Skeletal muscle cell (primary cell): ENCODE measurements at places on chromosomes 5 and 9.
A peak's percentile ranks its signal among the peaks of the same experiment; 100 is the strongest.

GRCh38 chr5:65366655-65367054 lies 115.1 kb downstream of the ADAMTS6 start:
- DNase-seq, result no peak

GRCh38 chr5:57171816-57172465 lies 1.9 kb upstream of the GPBP1 start:
- no peak for DNase-seq

GRCh38 chr9:34343090-34343489 lies 13.7 kb downstream of the NUDT2 start:
- DNase-seq, result no peak

DNA sequence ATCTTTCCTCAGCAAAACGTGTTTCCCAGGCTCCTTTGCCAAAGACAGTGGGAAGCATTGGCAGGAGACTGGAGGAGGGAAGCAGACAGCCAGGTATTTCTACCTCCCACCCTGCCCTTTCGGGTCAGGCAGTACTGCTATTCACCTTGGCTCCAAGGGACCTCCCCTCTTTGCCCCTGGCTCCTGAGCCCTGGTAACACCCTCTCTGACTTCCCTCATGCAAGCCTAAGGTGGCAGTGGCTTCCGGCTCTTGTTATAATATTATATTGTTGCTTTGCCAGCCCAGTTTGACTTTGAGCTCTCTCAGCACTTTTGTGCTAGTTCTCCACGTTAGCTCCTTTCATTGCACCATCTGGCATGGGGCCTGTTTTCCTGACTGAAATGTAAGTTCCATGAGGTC lies 81.6 kb upstream of the IFNK start:
- no peak for DNase-seq

DNA sequence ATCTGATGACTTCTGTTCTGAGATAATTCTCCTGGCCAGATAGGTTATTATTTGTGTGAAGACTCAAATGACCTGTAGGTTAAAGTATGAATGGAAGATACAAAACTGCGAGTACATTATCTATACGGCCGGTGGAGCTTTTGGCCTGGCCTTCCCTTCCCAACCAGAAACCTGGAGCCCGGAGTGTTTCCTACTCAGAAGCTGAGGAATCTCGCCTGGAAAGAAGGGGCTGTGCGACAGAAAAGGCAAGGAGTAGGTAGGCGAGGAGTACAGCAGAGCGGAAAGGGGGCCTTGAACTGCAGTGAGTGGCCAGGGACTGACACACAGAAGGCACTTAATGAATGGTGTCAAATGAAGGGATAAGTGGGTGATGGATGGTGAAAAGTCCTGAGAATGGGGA lies 34.6 kb downstream of the ANGPTL2 start:
- DNase-seq, result no peak

DNA sequence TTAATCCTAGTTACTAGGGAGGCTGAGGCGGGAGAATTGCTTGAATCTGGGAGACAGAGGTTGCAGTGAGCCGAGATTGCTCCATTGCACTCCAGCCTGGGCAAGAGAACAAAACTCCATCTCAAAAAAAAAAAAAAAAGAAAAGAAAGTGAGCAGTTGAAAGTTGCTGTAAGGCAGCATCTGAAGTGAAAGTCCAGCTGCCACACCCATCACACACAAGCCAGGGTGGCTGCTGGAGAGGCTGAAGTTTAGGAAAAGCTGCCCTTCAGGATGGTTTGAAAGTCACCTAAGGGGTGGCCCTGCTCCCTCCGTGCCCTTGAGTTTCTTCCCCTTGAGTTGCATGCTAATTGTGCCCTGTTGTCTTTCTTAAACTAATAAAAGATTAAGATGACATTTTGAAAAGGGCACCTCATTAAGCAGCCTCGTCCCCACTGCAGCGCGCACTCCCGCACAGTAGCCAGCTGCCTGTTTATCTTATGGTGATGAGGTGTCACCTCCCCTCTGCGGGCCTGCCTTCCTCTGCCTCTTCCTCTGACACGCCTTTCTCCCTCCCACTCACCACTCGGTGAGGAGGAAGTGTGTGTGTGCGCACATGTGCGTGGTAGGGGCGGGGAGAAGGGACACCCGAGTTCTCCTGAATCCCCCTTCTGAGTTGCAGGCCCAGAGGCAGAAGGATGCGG lies 104.2 kb upstream of the PANK3 start:
- DNase-seq, result no peak

DNA sequence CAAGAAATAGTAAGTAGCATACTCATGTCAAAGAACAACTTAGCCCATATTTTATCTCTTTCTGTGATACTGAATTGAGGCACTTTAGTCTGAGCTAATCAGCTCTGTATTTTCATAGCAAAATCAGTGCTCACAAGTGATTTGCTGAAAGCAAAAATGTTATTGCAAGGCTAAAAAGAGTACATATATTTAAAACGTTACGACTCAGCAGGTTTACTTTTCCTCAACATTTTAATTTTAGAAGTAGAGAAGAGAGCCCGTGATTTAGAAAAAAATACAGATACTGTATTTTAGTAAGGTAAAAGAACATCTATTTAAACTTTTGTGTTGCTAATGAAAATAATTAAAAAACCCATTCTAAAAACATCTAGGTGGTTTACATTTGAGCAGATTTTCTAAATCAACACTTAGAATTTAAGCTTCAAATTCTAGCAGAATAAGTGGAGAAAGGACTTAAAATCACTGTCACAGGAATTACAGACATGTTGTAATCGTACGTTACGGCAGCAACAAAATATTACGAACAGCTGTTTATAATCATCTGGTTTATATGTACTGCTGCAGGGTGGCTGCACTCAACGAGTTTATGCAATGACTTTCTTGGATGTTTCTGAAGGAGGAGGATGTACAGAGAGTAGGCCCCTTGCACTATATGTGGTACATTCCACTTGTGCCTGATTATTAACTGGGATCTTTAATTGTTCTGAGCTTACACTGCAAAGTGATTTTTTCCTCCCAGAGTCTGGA lies 20.1 kb downstream of the SREK1 start:
- peak; percentile 33 for DNase-seq

DNA sequence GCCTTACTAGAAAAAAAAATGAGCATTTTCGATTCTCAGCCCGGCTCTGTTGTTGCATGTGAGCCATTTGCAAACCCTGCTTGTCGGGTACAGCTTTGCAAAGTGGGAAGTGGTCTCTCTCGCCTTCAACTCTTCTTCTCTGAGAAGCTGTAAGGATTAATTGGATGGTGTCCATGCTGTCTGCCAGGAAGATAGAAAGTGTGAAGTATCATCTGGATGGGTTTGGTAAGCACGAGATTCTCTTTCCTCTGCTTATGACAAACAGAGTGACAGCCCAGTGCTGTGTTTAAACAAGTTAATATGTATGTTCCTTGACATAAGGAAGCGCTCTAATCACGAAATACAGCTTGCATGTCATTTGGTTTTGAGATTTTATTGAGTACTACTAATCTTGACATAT lies 109.1 kb upstream of the SPATA31D4 start:
- DNase-seq, result no peak

GRCh38 chr5:133387621-133388020 lies 224.7 kb downstream of the FSTL4 start:
- no peak for DNase-seq

GRCh38 chr9:120937596-120937995 lies 11.0 kb upstream of the TRAF1 start:
- no peak for DNase-seq

DNA sequence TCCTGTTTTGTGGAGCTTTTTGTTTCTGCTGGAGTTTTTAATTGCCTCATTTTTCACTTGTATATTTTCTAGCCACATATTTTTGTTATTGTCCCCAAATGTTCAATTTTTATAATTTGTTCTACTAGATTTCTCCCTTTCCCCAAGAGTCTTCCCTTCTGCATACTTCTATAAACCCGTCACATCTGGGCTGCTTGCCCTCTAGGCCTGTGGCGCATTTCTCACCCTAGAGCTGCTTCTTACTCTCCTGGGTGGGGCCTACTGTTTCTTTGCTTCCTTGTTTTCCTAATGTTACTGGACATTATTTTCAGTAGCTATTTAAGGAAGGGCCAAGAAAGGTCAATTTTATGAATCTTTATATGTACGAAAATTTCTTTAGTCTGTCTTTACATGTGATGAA lies 51.5 kb downstream of the NXNL2 start:
- no peak for DNase-seq

- DNase-seq, result no peak
Observed at GRCh38 chr9:13432904-13433303, 153.4 kb upstream of the MPDZ start.

GRCh38 chr5:150313921-150314716 lies 11.4 kb upstream of the ARSI start:
- no peak for DNase-seq

- peak; percentile 15 for DNase-seq
Observed at GRCh38 chr5:78320401-78320800, 25.9 kb upstream of the AP3B1 start.

GRCh38 chr5:116441223-116441622 lies 133.4 kb downstream of the SEMA6A start:
- DNase-seq, result no peak

GRCh38 chr9:126822278-126822677 lies 17.4 kb downstream of the ZBTB43 start:
- no peak for DNase-seq

- no peak for DNase-seq
Observed at GRCh38 chr5:93571114-93571949, 9.7 kb downstream of the NR2F1-AS1 start.

- DNase-seq, result no peak
Observed at GRCh38 chr9:102985162-102985895, 9.8 kb upstream of the CYLC2 start.

GRCh38 chr9:27835746-27836145 lies 262.5 kb upstream of the C9orf72 start:
- no peak for DNase-seq

DNA sequence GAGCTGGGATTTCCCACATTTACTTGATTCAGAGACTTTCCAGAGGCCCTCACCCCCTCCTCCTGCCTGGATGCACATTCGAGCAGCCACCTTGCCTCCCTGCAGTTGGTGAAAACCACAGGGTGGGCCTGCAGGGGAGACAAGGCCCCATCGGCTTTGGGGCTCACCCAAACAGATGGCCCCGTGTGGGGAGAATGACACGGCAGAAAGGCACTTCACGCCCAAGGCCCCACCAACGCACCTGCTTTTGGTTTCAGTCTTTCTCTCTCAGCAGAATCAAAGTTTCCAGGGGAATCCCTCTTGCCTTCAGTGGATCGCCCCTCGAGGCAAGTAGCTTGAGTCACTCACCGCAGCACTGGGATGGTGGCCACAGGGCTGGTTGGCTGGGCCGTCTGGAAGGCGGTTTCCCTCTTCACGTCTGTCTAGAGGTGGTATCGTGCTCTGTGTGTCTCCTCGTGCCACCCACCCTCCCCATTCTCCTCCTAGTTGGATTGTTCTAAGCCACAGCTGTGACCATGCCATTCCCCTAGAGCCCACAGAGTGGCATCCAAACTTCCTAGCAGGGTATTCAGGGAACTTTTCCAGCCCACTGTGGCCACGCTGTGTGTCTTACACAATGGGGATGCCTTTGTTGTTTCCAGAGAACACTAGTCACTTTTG lies 31.8 kb downstream of the SEC61B start:
- no peak for DNase-seq

DNA sequence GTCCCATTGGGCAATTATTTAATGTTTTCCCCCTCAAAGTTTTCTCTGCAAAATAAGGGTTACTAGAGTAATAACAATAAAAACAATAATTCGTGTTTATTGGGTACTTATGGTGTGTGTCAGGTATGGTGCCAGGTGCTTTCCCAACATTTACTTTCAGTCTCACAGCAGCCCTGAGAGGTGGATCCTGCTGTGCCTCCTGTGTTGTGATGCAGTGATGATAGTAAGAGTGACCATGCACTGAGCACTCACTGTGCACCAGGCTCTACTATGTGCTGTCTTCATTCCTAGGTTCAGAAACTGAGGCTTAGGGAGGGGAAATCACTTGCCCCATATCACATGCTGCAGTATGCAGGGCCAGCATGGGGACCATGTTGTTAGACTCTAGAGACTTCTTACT lies 15.5 kb downstream of the OTULINL start:
- no peak for DNase-seq

GRCh38 chr9:93678199-93679019 lies 102.0 kb downstream of the PHF2 start:
- no peak for DNase-seq

DNA sequence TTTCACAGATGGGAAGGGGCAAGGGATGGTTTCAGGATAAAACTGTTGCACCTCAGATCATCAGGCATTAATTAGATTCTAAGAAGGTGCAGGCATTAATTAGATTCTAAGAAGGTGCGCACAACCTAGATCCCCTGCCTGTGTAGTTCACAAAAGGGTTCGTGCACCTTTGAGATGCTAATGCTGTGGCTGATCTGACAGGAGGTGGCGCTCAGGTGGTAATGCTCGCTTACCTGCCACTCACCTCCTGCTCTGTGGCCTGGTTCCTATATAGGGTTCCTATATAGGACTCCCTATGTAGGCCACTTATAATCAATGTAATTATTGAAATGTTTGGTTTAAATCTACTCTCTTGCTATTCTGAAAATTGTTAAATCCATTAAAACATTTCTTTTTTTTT lies 171.0 kb downstream of the MSX2 start:
- no peak for DNase-seq

DNA sequence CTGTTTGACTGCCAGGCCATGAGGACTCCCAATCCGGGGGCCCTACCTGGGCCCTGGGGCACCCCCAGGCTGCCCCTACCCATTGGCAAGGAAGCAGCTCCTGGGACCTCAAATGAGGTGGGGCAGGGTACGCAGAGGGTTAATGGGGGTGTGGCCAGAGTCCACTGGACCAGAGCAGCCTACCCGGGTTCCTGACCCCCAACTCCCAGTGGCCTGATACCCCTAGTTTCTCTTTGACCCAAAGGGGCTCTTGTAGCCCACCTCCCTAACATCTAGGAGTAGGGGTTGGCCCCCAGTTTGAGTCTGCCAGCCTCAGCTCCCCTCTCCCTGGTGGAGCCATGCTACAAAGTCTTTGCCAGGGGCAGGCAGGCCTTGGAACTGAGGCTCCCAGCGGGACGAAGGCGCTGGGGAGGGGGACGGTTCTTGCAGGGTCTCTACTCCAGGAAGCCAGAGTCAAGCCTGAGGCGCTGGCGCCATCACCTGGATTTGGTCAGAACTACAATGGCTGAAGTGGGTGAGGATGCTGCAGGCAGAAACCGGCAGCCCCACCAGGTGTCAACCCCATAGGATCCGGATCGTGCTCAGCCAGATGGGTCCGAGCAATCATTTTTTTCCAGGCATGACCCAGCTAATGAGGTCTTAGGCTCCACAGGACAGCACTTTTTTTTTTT lies 8.4 kb upstream of the CERCAM start:
- no peak for DNase-seq

- DNase-seq, result no peak
Observed at GRCh38 chr9:30851600-30851999, 1532.8 kb upstream of the ACO1 start.

- DNase-seq, result peak; percentile 89
Observed at GRCh38 chr9:33233626-33234342, 6.2 kb upstream of the SPINK4 start.

- DNase-seq, result no peak
Observed at GRCh38 chr9:23702311-23702922, 123.6 kb downstream of the ELAVL2 start.
